ENCODE measurements at places on chromosomes 5 and 9. TPM values are rescaled to one million over a fixed set of nuclear protein-coding genes. Genes with fewer than 3 reads are reported as not detected.

DNA sequence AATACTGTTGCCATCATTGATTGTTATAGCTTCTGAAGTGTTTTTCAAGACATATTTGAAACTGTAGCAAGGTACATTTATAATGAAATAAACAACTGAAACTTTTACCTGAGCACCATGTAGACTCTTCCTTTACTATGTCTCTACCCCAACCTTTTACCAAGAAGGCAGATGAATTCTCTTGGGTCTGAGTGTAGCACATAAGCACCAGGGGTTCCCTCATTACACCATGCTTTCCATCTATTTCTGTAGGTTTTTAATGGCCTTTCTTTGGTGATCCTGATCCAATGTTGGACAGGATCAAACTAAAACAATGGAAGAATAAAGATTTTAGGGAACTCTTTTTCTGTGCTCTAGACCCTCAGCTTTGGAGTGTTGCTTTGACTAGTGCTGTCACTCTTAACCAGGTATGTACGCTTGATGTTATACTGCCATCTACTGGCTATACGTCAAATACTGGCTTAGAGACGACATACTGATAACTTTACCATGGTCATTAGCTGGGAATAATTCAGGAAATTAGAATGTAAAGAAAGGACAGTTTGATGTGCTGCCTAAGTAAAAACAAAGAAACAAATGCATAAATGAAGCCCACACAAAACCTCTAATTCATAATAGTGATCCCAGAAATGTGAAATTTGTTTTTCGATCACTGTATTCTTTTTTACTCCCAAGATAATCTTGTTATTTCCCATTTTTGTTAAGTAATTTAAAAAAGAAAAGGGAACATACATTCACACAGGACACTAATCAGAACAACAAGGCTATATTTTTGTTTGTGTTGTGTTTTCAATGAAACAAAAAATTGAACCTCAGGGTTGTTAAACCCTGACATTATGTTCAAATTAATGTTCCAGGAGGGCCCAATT is 30.7 kb downstream of the IFNW1 start:
- no peaks in the 10 kb centered on the region for H3K36me3 ChIP-seq
- no peaks in the 10 kb centered on the region for H3K4me1 ChIP-seq
- H3K27me3 ChIP-seq, result no peaks in the 10 kb centered on the region
- H3K27ac ChIP-seq, result no peak overlapping the region
- DNase-seq, result peak; percentile 87

GRCh38 chr9:109977521-109977920 is 197.5 kb downstream of the PALM2AKAP2 start:
- no peaks in the 10 kb centered on the region for H3K36me3 ChIP-seq
- DNase-seq, result no peak
- no peaks in the 10 kb centered on the region for H3K27me3 ChIP-seq
- no peak overlapping the region for H3K4me3 ChIP-seq
- peaks cover 10% of the 10 kb centered on the region for H3K4me1 ChIP-seq

The ADAMTSL2 gene
- not detected for total RNA-seq

DNA sequence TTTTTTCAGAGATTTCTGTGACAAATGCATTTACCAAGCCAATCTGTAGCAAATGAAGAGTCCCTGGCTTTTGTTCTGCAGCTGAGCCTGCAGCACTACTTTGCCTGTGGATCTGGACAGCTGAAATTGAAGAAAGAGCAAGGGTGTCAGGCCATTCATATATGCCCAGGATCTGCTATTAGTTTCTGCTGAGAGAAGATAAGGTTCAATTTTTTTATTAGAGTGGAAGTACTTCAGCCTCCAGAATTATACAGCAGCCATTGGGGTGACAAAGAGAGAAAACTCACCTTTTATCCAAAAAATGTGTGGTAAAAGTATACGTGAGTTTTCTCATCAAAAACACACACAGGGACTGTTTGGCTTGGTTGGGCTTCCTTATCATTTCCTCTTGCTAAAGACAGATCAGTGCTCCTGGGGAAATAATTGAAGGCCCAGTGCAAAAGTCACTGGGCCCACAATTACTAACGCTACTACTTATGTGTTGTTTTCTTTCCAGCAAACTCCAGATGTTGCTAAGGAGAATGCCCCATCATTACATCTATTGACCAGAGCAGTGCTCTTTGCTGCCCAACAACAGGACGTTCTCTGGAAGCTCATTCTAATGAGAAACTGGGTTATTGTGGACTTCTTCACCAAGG is 138.6 kb downstream of the CEMIP2 start:
- no peak overlapping the region for H3K27ac ChIP-seq
- no peak for DNase-seq
- no peaks in the 10 kb centered on the region for H3K36me3 ChIP-seq
- no peaks in the 10 kb centered on the region for H3K27me3 ChIP-seq
- H3K4me3 ChIP-seq, result no peak overlapping the region

- no peak overlapping the region for H3K27ac ChIP-seq
- peak overlapping the region; percentile 72 for H3K4me3 ChIP-seq
- H3K27me3 ChIP-seq, result no peaks in the 10 kb centered on the region
- no peak for DNase-seq
- H3K4me1 ChIP-seq, result peaks cover 23% of the 10 kb centered on the region
These were observed 1.3 kb downstream of the BRD9 start for GRCh38 chr5:891117-891836.

GRCh38 chr5:149432911-149433401 is 53.9 kb upstream of the IL17B start:
- peaks cover 3% of the 10 kb centered on the region for H3K27me3 ChIP-seq
- no peak overlapping the region for H3K4me3 ChIP-seq
- peaks cover 15% of the 10 kb centered on the region for H3K4me1 ChIP-seq
- no peaks in the 10 kb centered on the region for H3K36me3 ChIP-seq
- no peak for DNase-seq

The OXCT1 gene
- total RNA-seq, result 19.9 TPM

- no peaks in the 10 kb centered on the region for H3K36me3 ChIP-seq
- H3K27ac ChIP-seq, result no peak overlapping the region
- H3K4me1 ChIP-seq, result no peaks in the 10 kb centered on the region
- no peak for DNase-seq
- no peaks in the 10 kb centered on the region for H3K27me3 ChIP-seq
These were observed 28.1 kb upstream of the AIF1L start for GRCh38 chr9:131068076-131068816.

GRCh38 chr5:76339919-76340318 is 63.2 kb upstream of the IQGAP2 start:
- DNase-seq, result no peak
- no peak overlapping the region for H3K27ac ChIP-seq
- H3K4me1 ChIP-seq, result peaks cover 23% of the 10 kb centered on the region

DNA sequence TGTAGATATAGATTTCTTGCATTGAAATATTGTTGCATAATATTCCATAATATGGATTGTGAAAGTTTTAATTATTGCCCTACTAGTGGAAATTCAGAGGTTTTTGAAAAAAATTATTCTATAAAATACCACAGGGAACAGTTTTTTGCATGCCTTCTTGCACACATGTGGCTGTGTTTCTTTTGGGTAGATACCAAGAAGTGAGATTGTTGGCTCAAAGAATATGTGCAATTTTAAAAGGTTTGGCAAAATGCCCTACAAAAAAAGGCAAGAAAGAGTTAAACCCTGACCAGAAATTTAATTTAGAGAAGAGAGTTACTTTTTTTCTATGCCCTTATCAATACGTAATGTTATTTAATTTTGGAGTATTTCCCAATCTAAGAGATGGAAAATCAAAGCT is 270.8 kb upstream of the DAPK1 start:
- no peak overlapping the region for H3K27ac ChIP-seq
- no peaks in the 10 kb centered on the region for H3K36me3 ChIP-seq
- no peak for DNase-seq
- H3K4me1 ChIP-seq, result no peaks in the 10 kb centered on the region
- no peaks in the 10 kb centered on the region for H3K27me3 ChIP-seq

DNA sequence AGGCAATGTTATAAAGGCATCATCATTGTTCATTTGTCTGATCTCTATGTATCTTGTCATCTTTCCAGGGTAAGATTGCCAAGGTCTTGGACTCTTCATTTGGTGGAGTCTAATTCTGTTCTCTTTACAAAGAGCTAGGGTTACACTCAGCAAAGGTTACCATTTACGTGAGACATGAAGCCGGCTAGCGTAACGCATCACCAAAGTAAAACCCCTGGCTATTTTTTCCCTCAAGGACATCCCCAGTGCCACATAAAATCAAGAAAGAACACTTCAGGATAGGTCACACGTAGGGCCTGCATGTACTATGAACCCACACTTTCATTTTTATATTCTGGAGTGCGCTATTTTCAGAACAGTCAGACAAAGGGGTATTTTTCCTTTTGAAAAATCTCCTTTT is 20.0 kb upstream of the MYOT start:
- H3K4me3 ChIP-seq, result no peak overlapping the region
- no peaks in the 10 kb centered on the region for H3K27me3 ChIP-seq
- H3K27ac ChIP-seq, result no peak overlapping the region
- no peaks in the 10 kb centered on the region for H3K4me1 ChIP-seq

All from natural killer cell (primary cell).